NCI-H510A treated with DMSO at 0.1 percent for 48 hours (cell line): ENCODE measurements at places on chromosomes 1 and 21.

- DNase-seq: no peak
Observed at GRCh38 chr1:172460177-172460576, 16.3 kb upstream of the PIGC start.

- no peak for DNase-seq
Observed at GRCh38 chr1:67978890-67979516, 71.4 kb downstream of the DIRAS3 start.

- DNase-seq: no peak
Observed at GRCh38 chr1:5526385-5526750, 465.9 kb downstream of the NPHP4 start.

DNA sequence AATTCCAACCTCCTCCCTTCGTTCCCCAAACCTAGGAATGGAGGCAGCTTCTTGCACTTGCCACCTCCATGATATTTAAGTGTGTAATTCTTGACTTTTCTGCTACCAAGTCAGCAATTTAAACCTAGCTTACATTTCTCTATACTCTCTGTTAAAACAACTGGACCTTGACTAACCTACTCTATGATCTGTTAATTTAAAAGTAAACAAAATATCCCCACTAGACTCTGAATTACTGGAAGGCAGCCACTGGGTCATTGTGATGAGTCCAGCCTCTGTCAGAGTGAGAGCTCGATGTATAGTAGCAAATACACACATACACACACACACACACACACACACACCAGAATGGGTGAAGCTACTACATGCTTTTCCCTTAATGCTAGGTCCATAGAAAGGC lies 40.0 kb upstream of the DHCR24 start:
- peak; percentile 29 for DNase-seq

- DNase-seq: no peak
Observed at GRCh38 chr1:178196631-178197030, 102.7 kb downstream of the RASAL2 start.

DNA sequence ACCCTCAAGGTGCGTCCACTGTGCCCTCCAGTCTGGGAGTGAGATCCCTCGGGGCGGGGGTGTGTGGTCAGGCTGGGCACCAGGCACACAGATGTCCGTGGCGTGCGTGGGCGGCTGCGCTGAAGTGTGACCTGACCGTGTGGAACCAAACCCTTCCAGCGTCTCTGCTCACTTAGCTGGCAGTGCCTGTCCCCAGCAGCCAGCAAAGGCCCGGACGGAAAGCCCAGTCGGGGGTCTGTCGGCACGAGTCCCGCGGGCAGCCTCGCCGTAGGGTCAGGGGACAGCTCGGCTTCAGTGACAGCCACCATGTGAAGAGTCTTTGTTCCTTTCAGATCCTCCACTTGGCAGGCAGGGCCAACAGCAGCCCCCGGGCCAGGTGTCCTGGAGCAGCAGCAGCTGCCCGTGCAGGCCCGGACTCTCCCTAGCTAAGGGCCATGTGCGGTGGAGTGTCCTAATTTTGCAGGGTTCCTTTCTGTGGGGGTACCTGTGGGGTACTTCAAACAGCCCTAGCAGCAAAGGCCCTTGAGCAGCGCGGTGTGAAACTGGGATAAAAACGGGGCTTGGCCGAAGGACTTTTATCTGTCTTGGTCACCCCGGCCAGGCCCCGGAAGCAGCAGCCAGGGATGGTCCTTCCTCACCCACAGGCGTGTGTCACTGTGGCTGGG lies 11.6 kb downstream of the TTLL10 start:
- DNase-seq: no peak

DNA sequence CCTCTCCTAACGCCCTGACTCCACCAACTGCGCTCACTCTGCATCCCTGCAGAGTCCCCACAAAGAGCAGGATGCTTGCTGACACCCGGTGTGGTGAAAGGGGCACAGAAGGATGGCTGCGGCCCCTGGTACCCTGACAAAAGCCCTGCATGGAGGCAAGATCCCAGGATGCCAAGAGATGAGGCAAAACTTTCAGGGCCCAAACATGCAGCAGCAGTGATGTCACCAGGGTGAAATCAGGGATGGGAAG lies 36.6 kb downstream of the SLC9A1 start:
- DNase-seq: no peak

DNA sequence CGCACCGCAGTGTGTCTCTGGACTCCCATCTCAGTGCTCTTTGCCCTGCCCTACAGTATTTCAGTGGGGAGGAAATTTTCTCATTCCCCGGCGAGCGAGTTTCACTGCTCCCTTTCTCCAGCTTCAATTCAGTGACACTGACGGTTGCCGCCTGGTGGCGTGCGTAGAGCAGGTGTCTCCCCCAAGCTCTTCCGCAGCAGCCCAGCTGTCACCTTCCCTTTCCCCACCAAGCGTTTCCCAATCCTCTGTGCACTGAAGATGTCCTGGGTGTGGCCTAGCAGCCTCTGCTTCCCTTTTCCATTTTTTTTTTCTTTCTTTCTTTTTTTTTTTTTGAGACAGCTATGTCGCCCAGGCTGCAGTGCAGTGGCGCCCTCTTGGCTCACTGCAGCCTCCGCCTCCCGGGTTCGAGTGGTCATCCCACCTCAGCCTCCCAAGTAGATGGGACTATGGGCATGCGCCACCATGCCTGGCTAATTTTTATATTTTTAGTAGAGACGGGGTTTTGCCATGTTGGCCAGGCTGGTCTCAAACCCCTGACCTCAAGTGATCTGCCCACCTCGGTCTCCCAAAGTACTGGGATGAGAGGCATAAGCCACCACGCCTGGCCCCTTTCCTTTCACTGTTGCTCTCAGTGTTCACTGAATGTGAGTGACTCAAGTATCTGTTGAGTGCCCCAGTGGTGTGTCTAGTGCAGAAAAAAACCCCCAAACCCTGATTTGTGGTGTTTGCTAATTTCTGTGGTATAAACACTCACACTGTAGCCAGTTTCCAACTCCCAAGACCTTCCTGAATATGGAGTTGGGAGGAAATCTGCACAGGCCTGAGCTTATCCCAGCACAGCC lies 30.1 kb downstream of the TNFRSF1B start:
- DNase-seq: peak; percentile 90

DNA sequence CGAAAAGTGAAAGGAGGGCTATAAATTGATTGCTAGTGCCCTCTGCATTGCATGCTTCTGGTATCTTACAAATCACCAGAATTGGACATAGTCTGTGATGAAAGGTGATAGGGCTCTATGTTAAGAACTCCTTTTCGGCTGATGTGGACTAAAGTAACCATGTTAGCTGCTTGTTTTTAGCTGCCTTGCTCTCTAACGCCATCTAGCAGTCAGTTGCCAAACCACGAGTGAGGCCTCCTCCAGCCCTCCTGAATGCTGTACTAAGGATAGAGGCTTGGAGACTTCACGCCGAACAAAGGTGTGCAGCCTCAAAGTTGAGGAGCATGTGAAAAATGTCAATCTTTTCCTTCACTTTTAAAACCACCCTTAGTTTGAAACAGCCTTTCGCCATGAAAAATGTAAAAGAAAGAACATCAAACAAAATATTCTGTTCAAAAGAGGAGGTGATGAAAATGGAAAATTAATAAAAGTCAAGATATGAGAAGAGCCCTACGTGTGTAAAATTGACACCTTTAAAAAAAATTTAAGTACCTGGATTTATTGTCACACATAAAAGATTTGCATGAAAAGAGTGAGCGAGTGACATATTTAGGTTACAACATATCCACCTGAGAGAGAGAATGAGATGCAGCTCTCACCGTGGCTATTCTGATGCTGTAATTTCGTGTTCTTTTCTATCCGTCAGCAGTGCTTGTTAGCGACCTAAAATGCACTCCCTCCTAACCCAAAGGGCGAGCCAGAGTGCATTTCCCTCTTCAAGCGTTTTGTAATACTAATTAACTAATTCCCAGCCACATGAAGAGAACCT lies 8.1 kb downstream of the LRRC53 start:
- peak; percentile 90 for DNase-seq

- DNase-seq: no peak
Observed at GRCh38 chr1:202234331-202235002, 40.9 kb downstream of the LGR6 start.

DNA sequence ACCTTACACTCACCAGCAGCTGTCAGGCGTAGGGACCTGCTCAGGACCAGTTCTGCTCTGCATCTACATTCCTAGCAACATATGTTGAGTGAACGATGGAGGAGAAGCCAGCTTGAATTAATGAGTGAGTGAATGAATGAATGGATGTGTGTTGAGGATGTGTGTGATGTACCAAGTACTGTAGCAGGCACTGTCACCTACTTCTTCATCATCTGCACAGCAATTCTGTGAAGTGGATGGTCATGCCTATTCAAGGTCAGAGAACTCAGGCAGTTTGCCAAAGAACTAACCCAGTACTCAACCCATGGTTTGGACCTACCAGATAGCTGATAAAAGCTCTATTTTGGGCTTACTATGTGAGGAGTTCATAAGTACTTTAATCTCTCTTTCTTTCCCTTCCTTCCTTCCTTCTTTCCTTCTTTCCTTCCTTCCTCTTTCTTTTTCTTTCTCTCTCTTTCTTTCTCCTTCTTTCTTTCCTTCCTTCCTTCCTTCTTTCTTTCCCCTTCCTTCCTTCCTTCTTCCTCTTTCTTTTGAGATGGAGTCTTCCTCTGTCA lies 56.9 kb downstream of the ATP1A1 start:
- no peak for DNase-seq

GRCh38 chr1:39917825-39918224 lies 16.1 kb upstream of the MYCL start:
- no peak for DNase-seq

DNA sequence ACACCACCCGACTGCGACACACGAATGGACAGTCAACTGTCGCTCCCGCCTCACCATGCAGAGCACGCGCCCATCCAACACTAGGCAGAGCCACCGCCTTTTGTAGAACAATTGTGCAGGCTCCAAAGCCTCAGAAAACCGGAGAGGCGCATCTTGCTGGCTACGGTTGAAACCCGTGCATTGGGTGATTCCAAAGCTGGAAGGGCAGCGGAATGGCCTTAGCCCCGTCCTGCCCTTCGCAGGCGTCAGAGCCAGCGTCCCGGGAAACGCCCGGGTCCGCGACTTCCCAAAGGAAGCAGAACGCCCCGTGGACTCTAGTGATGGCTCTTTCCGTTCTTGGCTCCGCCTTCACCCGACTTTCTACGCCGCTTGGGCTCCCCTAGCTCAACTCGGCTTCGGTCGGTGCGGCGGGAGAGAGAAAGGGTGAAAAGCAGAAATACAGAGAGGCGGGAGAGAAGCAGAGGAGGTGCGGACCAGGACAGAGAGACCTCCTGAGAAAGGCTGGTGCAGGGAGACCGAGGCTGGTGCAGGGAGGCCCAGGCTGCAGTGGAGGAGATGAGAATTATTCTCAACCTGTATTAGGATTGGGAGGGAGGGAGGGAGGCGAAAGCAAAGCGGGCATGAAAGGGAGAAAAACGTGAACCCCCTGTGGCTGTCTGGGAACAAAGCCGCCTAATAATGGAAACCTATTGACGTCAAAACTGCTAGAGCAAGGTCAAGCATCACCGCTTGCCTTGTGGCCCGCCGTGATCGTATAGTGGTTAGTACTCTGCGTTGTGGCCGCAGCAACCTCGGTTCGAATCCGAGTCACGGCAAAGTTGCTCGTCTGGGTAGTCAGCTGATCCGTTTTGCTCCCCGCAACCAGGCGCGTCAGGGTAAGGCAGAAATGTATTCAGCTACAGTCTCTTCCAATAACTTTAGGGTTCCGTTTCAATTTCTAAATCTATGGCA lies 99.5 kb downstream of the PRKAB2 start:
- DNase-seq: no peak

- no peak for DNase-seq
Observed at GRCh38 chr1:59526240-59526639, 229.3 kb downstream of the FGGY start.

- DNase-seq: no peak
Observed at GRCh38 chr1:90989990-90990389, 31.8 kb downstream of the ZNF644 start.

- DNase-seq: no peak
Observed at GRCh38 chr21:45099571-45099970, 25.2 kb downstream of the ADARB1 start.

- no peak for DNase-seq
Observed at GRCh38 chr21:41687633-41688032, 79.2 kb downstream of the RIPK4 start.

DNA sequence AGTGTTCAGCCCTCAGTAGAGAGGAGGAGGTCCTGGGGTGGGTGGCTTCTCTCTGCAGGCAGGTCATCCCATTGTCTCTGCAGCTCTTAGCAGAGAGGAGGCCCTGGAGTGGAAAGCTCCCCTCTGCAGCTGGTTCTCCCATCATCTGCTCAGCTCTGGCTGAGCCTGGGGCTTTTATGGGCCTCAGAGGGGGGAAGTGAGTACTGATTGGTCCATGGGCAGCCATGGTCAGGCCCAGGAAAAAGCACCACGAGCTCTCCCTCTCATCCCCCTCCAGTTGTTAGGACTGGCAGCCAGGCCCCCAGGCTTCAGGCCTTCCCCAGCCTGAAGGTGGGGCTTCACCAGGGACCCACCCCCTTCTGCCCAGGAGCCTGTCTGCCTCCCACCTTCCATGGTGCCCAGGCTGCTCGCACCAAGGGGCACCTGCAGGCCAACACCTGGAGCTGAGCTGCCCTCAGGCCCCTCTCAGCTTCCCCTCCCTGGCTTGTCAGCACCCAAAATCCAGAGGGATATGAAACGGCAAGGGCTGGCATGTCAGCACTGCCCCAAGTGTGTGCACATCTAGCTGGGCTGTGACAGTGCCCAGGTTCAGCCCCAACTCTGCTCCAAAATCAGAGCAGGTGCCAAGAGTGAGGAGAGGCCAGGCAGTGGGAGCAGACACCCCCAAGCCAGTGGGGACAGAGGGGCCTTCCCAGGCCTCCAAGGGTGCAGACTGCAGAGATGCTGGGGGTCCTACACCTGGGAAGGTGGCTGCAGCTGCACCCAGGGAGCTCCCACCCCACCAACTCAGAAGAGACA lies 449.0 kb downstream of the MATN1 start:
- DNase-seq: no peak

- DNase-seq: no peak
Observed at GRCh38 chr1:20143318-20143717, 4.2 kb downstream of the PLA2G2F start.

- DNase-seq: no peak
Observed at GRCh38 chr1:52416811-52417210, 12.4 kb downstream of the PRPF38A start.

- no peak for DNase-seq
Observed at GRCh38 chr1:35533586-35533985, 23.6 kb downstream of the KIAA0319L start.

DNA sequence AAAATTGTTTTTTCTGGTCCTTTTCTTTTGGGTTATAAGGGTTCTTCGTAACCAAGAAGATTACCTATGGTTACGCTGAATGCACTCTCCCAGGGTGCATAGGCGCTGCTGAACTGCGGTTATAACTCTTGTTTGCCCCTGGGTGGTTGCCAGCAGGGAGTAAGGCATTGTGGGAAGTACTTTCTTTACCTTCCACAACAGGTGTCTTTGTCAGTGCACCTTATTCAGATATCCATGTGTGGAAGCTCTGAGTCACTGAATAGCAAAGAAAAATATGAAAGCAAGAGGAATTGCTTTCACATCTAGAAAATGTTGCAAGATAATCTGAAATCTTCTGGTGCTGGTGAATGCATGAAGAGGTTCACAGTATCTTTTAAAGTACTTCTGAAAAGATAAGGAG lies 124.4 kb upstream of the CACYBP start:
- DNase-seq: peak; percentile 97

DNA sequence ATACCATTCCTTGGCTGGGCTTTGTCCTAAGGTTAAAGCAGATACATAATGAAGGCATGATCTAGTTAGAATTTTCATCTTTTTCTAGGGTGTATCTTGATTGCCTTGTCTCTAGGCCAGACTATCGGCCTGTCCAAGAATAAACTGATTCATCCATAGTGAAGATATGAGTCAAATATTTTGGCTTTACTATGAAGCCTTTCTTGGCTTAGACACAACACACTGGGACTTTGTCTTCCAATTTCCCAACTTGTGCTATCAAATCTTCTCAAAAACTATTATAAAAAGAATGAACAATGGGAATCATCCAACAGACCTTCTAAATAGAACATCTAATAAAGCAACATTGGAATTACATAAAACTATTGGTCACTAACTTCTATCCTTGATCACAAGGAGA lies 64.8 kb downstream of the WARS2 start:
- no peak for DNase-seq
